ENCODE measurements at places on chromosomes 7 and 10.
A peak's percentile ranks its signal among the peaks of the same experiment; 100 is the strongest.

- peak; percentile 51 for DNase-seq
Measured at GRCh38 chr10:12656518-12657142, 307.3 kb downstream of the CAMK1D start.

- DNase-seq: no peak
Measured at GRCh38 chr10:109701633-109702215, 221.6 kb downstream of the XPNPEP1 start.

GRCh38 chr7:137328373-137329120, 15.0 kb downstream of the PTN start:
- no peak for DNase-seq

GRCh38 chr10:128053356-128053755, 72.9 kb downstream of the MKI67 start:
- DNase-seq: no peak

- no peak for DNase-seq
Measured at GRCh38 chr10:69415049-69415448, 1.7 kb downstream of the TACR2 start.

GRCh38 chr7:42886893-42887505, 24.9 kb downstream of the C7orf25 start:
- no peak for DNase-seq

- no peak for DNase-seq
Measured at GRCh38 chr7:155340071-155340531, 42.4 kb downstream of the INSIG1 start.

DNA sequence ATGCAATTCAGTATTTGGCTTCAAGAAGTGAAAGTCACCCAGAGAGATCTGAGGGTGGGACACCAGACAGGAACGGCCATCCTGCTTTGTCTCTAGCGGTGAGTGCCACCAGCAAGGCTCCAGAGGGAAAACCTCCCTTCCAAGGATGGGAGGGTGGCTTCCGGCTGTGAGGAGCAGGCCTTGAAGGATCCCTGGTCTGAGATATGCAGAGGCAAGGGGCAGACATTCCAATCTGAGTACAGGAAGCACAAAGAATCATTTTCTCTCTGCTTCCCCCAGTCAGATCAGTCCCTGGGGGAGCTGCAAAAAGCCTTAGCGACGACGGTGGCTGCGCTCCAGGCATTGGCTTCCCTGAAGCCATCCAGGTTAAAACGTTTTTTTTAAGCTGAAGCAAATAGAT, 167.4 kb downstream of the TEX36 start:
- no peak for DNase-seq

DNA sequence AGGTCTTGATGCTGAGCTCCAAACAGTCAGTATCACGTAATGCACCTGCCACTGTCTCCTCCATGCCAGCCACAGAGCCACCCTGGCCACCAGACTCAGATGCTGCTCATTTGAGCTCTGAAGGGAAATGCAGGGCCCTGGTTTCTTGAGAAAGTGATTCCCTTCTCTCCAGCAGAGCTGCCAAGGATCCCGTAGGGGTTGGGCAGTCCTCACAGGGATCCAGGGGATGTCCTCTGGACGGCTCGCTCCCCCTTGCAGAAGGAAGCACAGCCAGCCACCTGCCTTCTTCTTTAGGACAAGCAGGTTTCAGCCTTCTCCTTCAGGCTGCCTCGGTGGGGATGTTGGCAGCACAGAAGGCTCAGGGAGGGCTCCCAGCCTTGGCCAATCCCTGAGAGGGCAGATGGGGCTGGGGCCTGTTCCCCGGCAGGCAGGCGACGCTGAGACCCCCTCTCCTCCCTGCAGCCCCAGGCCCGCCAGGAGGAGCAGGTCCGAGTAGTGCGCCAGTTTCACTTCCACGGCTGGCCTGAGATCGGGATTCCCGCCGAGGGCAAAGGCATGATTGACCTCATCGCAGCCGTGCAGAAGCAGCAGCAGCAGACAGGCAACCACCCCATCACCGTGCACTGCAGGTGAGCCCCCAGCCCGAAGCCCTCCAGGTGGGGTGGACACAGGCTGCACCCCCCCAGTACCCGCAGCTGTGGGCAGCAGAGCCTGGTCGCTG, 48.9 kb downstream of the MKI67 start:
- no peak for DNase-seq

GRCh38 chr7:140866926-140867325, 57.8 kb downstream of the BRAF start:
- DNase-seq: no peak

- DNase-seq: no peak
Measured at GRCh38 chr7:84665339-84665738, 470.8 kb upstream of the SEMA3A start.

GRCh38 chr7:135143885-135144668, 3.8 kb upstream of the TMEM140 start:
- no peak for DNase-seq

GRCh38 chr10:131911451-131911850, 10.6 kb downstream of the PPP2R2D start:
- no peak for DNase-seq

DNA sequence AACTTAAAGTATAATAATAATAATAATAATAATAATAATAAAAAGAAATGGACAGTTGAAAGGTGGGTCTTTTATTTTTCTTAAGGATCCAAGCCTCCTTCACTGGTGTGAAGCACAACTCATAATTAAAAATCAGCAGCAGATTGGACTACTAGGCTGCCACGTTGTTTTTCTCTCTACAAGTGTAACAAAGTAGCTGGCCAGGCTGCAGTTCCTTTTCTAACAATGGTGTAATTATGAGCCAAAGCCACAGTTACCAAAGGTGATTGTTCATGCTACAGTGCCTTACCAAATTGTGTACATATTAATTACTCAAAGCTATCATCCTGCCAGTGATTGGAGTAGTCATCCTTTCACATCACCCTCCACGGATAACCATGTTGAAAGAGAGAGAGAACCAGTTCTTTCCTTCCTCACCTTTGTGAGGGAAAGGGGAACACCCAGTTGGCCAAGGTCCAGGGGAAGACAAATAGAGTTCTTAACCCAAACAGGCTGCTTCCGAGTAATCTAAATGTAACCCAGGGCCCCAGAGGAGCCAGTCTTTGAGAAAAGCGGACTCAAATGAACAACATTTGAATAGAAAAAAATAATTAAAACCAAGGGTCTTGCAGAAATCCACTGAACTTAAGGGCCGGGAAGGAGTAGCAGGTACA, 86.3 kb upstream of the NPS start:
- DNase-seq: no peak

DNA sequence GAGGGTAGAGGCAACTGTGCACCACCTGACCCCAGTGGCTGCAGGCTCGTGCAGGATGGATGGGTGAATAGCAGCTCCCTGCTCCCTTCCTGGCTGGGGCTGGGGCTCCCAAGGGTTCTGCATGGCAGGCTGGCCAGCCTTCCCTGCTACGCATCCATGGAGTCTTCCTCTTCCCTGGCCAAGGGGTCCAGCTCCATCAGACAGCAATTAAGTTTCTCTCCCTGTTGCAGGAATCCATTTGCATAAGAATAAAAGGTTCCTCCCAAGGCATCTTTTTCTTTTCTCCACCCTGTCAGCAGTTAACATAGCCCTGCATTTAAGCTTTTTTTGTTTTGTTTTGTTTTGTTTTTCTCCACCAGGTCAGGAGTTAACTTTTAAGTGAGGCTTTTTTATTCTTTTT, 10.0 kb upstream of the CPA2 start:
- DNase-seq: no peak

- no peak for DNase-seq
Measured at GRCh38 chr7:77276120-77276519, 76.5 kb upstream of the FGL2 start.

DNA sequence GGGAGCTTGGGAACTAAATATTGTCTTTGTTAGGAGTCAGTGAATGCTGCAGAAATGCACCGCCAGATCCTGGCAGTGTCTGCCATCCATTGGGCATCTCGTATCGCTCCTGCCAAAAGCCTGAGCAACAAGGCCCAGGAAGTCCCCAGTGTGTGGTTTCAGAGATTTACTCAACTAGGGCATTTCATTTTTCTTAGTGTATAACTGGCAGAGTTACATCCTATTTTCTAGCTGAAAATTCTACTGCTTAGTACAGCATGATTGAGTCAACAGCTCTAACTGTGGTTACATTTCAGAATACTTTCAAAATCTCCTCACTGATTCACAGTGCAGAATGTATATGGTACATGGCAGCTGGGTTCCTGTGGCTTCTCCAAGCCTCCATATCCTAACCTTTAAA, 95.8 kb upstream of the CREB5 start:
- no peak for DNase-seq

GRCh38 chr7:151176401-151176800, 8.9 kb upstream of the GBX1 start:
- DNase-seq: no peak

DNA sequence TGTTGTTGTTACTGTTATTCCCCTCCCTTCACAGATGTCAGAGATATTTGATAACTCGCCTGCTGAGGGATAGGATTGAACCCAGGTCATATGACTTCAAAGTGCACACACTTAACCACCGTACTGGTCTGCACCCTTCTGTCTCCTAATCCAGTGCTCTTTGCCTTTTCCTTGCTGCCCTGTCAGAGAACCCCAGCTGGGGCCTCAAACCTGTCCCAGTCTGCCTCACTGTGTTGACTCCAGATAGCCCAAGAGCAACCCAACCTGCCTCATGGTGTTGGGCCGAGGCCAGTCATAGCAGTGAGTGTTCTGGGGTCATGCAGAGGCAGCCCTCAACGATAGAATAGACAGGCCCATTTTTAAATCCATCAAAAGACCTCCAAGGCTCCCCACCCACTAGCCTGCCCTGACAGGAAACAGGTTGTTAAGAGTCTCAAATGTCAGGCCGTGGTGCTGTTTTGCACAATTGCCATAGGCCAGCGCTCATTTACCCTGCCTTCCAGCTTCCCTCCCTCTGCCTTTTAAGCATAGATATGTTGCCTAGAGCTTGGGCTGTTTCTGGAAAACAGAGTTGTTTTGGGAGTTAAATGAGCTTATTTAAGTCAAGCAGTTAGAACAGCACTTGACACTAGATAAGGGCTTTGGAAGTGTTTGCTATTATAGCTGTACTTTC, 37.0 kb upstream of the PDCD4 start:
- DNase-seq: no peak

DNA sequence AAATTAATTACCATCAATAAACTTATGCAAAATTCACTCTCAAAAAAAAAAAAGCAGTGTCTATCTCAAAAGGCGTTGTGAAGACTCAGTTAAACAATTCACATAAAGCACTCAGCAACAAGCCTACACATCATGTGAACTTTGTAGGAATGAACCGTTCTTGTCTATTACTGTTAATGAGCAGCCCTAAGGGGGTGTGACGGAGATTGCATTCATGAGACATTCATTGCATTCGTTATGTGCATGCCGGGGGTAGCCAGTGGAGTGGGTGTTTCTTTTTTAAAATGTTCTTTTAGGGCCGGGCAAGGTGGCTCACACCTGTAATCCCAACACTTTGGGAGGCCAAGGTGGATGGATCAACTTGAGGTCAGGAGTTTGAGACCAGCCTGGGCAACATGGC, 193.0 kb downstream of the PRPF18 start:
- no peak for DNase-seq

DNA sequence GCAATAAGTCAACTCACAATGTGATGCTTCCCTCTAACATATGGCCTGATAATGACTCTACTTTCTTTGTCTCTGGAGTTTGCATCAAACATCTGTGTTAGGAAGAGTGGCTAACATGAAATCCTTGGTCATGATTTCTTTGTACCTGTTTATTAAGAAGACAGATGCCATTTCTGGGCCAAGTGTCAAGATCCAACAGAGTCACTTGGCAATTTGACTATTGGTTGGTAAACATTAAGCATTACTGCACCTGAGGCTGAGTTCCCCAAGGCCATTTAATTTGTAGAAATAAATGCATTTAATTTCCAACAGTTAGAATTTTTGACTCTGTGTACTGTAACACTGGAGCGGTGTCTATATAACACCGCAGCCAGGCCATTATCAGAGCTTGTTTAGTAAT, 403.7 kb downstream of the GALNT17 start:
- DNase-seq: no peak

GRCh38 chr10:12783293-12783692, 218.2 kb downstream of the CCDC3 start:
- DNase-seq: no peak

DNA sequence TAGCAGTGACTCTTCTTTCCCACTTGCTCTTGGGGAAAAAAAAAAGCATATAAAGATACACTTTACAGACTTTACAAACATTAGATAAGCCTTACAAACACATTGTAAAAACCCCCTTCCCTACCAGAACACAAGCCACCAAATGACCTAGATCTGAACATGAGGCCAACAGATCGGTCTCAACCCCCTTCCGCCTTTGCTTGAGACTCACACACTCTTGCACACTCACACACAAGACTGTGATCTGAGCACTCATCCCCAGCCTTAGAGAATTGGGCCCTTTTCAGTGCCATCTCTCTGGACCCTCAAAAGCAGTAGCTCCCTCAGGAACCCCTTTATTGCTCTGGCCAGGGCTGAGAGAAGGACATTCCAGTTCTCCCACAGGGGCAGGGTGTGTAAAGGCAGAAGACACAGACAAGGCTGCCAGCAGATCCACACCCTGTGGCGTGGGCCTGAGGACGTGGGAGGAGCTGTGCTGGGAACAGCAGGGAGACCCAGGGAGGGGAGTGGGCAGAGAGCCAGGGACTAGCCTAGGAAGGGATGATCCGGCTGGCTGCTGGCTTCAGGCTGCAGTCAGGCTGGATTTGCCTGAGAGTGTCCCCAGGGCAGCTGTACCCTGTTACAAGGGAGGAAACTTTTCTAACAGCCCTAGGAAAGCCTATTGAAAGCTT, 206.7 kb downstream of the KIAA1217 start:
- DNase-seq: no peak

DNA sequence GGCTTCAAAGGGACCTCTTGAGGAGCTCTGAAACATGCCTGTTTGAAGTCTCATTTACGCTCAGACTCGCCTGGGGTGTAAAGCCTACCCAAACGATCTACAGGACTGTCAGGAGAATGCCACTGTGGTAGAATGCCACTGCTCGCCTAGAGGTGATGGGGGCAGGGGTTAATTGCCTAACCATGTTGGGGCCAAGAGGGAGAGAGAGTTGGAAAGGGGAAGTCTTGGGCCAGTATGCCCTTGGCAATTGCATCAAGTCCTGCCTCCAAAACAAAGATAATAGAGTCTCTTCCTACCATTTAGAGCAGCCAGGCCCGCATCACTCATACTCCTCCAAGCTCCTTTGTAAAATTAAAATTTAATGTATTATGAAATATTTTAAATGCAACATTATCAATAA, 25.2 kb downstream of the CDK1 start:
- no peak for DNase-seq

DNA sequence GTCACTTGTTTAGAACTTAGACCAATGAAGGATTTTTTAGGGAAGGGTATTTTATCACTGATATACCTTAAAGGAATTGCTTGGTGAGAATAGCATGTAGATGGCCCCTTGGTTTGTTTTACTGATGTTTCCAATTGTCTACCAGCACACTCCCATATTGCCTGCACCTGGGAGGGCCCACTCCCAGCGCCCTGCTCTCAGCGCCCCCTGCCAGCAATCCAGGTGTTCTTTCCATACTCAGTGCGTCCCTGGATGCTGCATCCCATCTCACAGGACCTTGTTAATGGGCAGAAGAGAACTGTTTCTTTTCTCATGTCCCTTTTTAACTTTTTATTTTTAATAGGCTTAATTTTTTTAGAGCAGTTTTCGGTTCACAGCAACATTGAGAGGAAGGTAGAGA, 24.1 kb upstream of the SFRP5 start:
- DNase-seq: no peak

GRCh38 chr7:129676017-129676897, 64.7 kb downstream of the NRF1 start:
- no peak for DNase-seq

- no peak for DNase-seq
Measured at GRCh38 chr7:158676171-158676840, 28.3 kb downstream of the NCAPG2 start.
